ENCODE measurements at places on chromosomes 6 and 20. TPM values are rescaled to one million over a fixed set of nuclear protein-coding genes. Genes with fewer than 3 reads are reported as not detected.

The RPP21 gene
- total RNA-seq = 29.3 TPM

- no peak for DNase-seq
- H3K4me3 ChIP-seq = no peak overlapping the region
- peaks cover 62% of the 10 kb centered on the region for H3K27me3 ChIP-seq
- H3K4me1 ChIP-seq = peaks cover 11% of the 10 kb centered on the region
These were observed 13.1 kb upstream of the RAET1L start for GRCh38 chr6:150038202-150039062.

DNA sequence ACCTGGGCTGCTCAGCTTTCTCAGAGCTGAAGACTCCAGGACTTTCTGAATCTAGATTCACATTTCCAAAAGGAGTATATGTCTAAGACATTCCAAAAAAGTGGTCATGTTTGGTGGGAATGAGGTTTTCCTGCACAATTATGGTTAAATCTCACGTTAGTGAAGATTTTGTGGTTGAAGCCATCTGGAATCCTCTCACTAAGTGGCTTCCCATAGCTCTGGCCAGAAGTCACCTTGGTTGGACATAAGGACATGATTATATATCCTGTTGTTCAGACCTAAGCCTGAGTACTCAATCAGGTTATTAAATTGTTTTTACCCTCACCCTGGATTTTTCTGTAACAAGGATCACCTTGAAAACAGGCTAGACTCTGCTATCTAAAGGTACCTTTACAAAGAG, 176.1 kb upstream of the PLN start:
- no peaks in the 10 kb centered on the region for H3K4me1 ChIP-seq
- DNase-seq = no peak
- H3K4me3 ChIP-seq = no peak overlapping the region
- H3K27ac ChIP-seq = no peak overlapping the region

- H3K36me3 ChIP-seq = no peaks in the 10 kb centered on the region
- no peak for DNase-seq
- no peak overlapping the region for H3K27ac ChIP-seq
- peaks cover 3% of the 10 kb centered on the region for H3K4me1 ChIP-seq
These were observed 560.7 kb upstream of the NOX3 start for GRCh38 chr6:156016186-156016976.

- peak overlapping the region; percentile 26 for H3K27ac ChIP-seq
- no peaks in the 10 kb centered on the region for H3K36me3 ChIP-seq
- no peak overlapping the region for H3K4me3 ChIP-seq
- H3K27me3 ChIP-seq = no peaks in the 10 kb centered on the region
These were observed 19.1 kb downstream of the SPATA2 start for GRCh38 chr20:49896204-49896603.

DNA sequence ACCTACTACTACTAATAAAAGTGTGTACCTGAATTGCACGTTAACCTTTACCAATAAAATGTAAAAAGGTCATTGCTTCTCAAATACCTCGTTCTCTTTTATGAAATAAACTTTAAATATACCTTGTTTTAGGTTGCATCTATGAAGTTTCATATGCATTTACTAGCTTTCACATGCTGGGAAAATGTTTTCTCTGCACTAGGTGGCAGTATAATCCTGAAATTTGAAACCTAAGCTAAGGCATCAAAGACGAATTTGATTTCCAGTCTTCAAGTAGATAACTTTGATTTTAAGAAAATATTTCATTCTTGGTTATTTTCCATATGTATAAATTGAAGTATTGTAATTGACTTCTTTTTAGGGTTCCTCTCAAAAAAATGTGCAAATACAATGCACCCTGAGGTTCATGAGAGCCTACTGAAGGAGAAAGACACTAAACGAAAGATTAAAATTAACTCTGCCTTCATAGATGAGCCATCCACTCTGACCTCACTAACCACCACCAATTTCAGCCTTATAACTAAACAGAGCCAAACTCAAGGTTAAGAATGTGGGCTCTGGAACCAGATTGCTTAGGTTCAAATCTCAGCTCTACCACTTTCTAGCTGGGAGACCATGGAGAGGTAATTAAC, 7.3 kb upstream of the COL9A1 start:
- H3K27me3 ChIP-seq = no peaks in the 10 kb centered on the region
- no peak for DNase-seq
- no peaks in the 10 kb centered on the region for H3K4me1 ChIP-seq
- no peaks in the 10 kb centered on the region for H3K36me3 ChIP-seq
- H3K4me3 ChIP-seq = no peak overlapping the region

All from upper lobe of right lung (tissue), 1 donor.